ENCODE measurements at places on chromosomes 7 and 10.

DNA sequence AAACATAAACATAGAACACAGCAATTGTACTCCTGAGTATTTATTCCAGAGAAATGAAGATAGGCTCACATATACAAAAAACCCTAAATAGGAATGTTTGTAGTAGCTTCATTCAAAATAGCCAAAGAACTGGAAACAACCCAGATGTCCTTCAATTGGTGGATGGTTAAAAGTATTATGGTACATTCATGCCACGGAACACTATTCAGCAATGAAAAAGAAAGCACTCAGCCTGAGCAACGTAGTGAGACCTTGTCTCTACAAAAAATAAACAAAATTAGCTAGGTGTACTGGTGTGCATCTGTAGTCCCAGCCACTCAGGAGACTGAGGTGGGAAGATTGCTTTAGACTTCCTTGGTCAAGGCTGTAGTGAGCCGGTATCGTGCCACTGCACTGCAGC, 94.4 kb downstream of the RAPGEF5 start:
- no peak for DNase-seq

- DNase-seq: no peak
Observed at GRCh38 chr10:83078160-83078559, 1061.1 kb upstream of the GHITM start.

GRCh38 chr10:101054351-101054750, 7.4 kb upstream of the KAZALD1 start:
- no peak for DNase-seq

DNA sequence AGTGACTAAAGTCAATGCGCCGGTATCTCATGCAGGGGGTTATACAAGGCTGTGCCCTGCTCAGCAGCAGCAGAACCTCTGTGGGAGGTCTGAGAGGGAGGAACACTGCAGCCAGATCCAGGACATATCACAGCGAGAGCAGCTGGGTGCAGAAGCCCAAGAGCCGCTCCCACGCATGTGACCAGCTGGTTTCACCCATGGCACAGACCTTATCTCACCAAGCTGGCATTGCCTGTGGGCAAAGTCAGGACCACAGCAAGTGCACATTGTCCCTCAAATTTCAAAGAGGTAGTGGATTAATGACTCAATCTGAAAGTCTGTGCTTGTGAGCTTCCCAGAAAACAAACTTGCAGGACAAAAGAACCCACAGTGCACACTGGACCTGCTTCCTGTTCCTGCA, 31.6 kb upstream of the AKR1C1 start:
- DNase-seq: no peak

GRCh38 chr10:131137223-131137622, 174.3 kb downstream of the TCERG1L start:
- no peak for DNase-seq

DNA sequence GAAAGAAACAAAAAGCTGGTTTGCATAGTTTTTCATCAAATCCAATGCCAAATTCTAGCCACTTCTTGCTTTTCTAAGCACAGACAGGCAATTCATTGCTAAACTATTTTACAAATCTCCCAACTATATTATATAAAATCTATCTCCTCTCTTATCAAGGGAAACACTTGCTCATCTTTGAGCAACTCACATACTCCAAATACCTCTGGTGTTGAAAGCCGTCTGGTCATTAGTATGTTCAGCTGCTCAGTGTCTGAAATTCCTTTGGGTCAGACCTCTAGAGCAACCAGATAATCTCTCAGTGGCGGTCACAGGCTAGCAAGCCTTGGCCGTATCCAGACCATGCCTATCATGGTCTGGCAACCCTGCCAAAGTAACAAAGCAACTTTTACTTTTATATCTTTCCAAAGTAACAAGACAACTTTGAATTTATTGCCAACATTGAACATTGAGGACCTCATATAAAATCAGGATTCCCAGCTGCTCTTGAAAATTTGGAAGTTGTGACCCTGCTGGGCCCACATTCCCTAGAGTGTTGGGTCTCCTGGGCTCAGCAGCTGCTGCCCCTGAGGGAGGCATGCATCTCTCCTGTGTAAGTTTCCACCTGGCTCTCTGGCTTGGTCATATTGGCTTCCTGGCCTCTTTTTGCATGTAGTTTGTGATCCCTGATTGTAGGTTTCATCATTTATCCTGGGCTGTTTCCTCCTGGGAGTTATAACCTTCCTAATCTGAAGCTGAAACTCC, 56.8 kb upstream of the LANCL2 start:
- DNase-seq: no peak

DNA sequence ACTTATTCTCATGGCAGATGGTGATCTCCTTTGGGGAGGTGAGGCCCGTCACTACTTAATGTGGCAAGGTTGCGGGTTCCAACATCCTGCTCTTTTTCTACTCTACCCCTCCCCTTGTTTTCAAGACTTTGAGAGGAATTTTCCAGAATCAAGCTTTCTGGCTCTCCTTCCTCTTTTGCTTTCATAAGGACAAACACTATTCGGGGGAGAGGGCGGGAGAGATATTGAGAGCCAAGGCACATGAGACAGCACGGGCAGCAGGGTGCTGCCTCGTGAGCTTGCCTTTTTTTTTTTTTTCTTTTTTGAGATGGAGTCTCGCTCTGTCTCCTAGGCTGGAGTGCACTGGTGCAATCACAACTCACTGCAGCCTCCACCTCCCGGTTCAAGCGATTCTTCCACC, 6.9 kb upstream of the PFKFB3 start:
- no peak for DNase-seq

GRCh38 chr7:17347401-17347800, 48.9 kb downstream of the AHR start:
- no peak for DNase-seq

DNA sequence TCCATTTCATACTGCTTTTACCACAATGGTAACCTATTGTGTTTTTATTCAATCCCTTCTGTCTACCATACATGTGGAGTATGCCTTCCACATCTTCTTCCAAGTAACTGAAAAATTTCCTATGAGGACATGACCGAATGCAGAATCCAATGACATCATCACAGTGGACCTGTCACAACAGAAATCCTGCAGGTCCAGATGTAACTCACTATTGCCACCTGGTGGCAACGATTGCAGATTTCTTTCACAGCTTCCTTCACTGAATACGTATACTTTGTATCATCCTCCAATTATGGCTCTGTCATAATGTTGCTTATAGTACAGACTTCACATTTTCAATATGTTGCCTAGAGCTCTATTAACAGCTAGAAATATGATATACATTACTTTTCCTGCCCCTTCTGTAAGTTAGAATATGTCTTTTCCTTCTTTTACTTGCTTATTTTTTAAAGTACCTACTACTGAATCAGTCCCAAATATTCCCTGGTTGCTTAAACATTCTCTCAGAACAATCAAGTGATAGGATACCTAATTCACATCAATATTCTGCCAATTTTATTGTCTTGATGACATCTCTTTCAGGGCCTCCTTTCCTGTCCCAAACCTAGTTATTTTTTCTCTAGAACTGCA, 45.4 kb downstream of the SLC13A1 start:
- no peak for DNase-seq

DNA sequence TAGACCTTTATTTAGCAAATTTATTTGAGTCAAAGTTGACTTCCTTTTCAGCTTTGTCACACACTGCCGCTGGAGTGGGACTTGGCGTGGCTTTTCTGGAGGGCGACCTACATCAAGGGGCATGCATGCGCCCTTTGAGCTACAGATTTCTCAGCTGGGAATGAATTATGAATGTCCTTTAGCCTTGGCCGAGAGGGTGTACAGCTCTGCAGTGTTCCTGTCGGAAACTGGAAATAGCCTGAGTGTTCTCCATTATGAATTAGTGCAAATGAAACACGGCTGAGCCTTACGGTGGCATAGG, 79.7 kb downstream of the GLRX3 start:
- DNase-seq: no peak

DNA sequence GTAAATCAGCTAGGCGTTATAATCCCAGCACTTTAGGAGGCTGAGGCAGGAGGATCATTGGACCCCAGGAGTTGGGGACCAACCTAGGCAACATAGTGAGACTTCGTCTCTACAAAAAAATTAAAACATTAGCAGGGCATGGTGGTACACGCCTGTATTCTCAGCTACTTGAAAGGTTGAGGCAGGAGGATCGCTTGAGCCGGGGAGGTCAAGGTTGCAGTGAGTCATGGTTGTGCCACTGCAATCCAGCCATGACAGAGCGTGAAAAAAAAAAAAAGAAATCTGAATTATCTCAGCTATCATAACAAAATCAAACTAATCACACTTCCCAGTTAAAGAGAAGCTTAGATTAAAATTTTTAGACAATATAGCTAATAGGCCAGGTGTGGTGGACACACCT, 35.3 kb downstream of the ATAD1 start:
- DNase-seq: no peak

DNA sequence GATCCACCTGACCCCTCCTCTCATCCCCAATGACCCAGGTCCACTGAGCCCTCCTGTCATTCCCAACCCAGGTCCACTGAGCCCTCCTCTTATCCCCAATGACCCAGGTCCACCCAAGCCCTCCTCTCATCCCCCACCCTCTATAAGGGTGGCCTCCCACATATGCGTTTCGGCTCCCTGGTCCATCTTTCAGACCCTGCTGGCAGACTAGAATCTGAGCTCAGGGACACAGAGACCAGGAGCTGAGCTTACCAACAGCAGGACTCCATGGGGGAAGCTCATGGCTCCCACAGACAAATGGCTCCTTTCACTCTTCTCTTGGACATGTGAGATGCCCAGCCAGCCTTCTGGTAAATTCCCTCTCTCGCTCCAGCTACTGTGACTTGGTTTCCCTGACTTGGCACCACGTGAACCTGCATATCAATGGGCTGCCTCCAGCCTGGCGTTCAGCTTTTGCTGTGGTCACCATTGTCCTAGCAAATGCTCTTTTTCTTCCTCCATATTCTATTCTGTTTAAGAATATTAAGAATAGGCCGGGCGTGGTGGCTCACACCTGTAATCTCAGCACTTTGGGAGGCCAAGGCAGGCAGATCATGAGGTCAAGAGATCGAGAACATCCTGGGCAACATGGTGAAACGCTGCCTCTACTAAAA, 24.8 kb upstream of the INPP5A start:
- DNase-seq: no peak

- DNase-seq: no peak
Observed at GRCh38 chr7:2452074-2452507, 24.1 kb downstream of the GRIFIN start.

DNA sequence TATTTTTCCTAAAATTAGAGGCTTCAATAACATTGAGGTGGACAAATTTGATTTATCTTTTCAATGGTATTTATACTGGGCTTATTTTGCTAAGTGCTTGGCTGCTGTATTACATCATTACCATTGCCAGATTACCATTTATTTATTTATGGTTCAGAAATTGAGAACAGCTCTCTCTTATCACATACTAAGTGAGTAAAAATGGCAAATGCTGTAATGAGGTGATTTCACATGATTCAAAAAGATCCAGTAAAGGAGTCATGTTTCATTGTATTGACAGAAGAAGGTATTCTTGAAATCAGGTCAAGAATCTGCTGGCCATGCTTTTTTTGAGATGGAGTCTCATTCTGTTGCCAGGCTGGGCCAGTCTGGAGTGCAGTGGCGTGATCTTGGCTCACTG, 322.6 kb downstream of the KIF20B start:
- DNase-seq: no peak

GRCh38 chr10:19889256-19889655, 73.0 kb downstream of the PLXDC2 start:
- DNase-seq: no peak

Measured in T-cell (primary cell).